ENCODE measurements at places on chromosomes 5 and 9. TPM values are rescaled to one million over a fixed set of nuclear protein-coding genes. Genes with fewer than 3 reads are reported as not detected.

GRCh38 chr5:931570-932145, 39.0 kb downstream of the TRIP13 start:
- no peak for DNase-seq

ZNF658 gene
- 4.0 TPM for polyA plus RNA-seq

GRCh38 chr9:132439153-132439552, 29.1 kb downstream of the CFAP77 start:
- DNase-seq = no peak

ENTREP1 gene
- not detected for polyA plus RNA-seq

DNA sequence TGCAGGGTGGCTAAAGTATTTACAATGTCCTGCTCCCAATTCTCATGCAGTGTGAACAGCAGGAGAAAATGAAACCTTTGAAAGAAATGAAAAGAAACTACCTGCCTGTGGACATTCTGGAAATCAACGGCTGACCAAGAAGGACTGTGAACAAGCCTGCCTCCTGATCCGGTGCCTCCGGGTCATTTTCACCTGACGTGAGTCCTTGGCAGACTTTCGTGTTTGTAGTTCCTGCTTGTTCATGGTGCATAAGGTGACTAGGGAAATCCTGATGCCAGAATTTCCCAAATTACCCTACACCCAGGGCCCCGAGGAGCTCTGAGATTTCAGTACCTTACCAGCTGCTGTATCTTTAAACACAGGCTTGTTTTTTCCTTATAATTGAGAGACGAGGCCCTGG, 317.5 kb downstream of the TLE1 start:
- no peak for DNase-seq

GRCh38 chr9:107539427-107540163, 50.0 kb upstream of the KLF4 start:
- no peak for DNase-seq

GRCh38 chr9:93134015-93134739, at the start of gene NINJ1:
Gene NINJ1, minus strand, starts transcription at chr9:93134251. Its CDS starts 34 bp downstream, at chr9:93134217.
- no peak for DNase-seq

GRCh38 chr9:129757045-129757444, 4.2 kb upstream of the PTGES start:
- no peak for DNase-seq

DNA sequence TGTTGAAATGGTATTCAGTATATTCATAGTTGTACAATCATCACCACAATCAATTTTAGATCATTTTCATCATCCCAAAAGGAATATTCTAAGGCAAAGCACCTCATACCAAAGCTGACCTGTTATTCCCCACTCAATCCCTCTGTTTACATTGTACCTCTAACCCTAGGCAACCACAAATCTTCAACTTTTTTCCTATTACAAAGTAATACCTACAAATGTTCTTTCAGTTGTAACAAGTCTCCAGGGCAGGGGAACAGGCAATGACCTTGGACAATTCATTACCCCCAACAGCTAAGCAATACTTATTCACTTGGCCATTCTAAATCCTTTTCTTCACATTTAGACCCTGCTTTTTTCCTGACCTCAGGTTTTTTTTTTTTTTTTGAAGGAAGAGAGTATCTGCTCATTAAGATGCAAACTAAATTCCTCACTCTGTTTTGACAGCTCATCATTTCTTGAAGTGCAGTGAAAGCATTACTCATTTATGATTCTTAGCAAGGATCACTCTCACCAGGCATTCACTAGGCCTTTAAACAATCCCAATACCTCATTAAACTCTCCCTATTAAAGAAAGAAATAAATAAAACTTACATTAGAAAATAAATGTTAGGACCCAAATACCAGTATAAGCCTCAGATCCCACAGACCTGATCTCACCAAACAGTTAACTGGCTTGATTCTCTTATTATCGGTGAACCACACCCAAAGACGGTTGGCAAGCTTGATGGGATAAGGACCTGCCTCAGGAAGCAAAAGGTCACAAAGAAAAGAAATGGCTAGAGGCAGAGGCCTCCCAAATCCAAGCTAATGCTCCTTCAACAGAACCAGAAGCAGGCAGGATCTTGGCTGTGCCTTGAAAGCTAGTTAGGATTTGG, 15.3 kb downstream of the MTMR12 start:
- DNase-seq = no peak

DNA sequence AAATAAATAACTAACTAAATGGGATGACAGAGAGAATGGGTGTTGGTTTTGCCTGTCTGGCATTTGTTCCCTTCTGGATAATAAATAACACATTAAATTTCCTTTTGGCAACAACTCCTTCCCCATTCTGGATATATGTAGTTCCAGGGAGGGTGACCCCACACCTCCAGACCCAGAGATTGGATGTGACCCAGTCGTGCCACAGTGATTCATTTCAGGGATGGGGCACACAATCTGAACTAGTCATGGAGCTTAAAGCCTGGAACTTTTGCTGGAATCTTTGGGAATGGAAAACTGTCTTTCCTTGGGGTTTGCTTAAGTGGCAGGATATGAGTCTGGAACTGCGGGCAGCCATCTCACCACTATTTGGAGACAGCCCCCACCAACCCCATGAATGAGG, 11.3 kb downstream of the KLF9 start:
- DNase-seq = no peak

DNA sequence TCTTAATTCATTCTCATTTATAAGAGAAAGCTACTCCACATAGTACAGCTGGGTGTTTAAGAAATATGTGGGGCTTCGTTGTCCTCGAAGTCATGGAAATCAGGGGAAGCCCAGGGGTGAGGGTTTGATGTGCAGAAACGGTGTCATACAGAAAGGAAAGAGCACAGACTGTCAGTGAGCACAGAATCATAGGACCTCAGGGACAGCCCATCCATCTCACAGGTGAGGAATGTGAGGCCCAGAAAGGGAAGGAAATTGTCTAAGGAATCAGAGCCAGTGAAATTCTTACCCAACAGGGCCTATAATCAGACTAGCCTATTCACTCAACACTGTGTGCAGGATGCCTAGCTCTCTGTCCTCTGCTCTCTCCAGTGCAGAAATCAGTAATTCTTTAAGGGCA, 535.6 kb downstream of the SPOCK1 start:
- no peak for DNase-seq

DPYSL3 gene
- polyA plus RNA-seq = 139 TPM

GRCh38 chr9:371349-371748, 156.7 kb downstream of the DOCK8 start:
- DNase-seq = no peak

DNA sequence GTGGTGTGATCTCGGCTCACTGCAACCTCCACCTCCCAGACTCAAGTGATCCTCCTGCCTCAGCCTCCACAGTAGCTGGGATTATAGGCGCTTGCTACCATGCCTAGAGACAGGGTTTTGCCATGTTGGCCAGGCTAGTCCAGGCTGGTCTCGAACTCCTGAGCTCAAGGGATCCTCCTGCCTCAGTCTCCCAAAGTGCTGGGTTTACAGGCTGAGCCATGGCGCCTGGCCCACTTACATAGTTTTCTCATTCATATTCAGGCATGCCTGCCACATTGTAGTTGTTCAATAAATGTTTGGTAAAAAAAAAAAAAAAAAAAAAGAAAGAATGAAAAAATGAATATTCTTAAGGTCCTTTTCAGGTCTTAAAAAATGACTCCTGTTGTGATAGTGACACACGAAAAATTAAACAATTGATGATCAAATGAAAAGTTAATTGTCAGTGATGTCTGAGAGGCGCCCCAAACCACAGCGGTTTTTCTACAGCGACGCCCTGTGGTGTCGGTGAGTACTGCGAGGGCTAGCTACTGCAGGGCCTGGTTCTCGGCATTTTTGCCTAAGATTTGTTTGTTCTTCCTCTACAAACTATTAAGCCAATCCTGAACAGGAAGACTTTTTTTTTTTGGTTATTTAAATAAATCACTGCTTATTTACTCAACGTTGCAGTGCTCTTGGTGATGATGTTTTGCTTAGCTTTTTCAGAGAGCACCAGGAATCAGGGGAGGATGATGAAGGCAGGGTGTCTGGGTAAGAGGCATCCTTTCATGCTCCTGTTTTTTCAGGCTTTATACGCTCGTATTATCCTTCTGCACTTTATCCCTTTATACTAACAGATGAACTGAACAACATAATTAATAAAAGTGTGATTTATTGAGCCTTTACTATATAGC, 67.0 kb upstream of the DPYSL3 start:
- DNase-seq = no peak

DNA sequence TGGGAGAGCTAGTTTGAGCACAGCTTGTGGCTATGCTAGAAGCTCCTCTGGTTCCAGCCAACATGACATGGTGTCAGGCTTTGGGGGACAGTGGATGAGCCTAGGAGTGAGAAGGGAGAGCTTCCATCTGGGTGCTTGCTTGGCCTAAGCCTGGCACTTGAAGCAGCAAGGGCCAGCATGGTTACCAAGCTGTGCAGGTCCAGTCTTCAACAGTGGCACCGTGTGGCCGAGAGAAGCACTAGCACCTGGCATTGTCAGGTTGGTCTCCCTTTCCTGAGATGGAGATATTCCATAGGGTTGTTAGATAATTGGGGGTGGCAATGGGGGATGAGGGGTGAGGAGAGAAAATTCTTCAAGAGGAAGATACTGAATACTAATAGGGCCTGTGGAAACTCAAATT, 261.9 kb downstream of the PBX3 start:
- DNase-seq = no peak

DNA sequence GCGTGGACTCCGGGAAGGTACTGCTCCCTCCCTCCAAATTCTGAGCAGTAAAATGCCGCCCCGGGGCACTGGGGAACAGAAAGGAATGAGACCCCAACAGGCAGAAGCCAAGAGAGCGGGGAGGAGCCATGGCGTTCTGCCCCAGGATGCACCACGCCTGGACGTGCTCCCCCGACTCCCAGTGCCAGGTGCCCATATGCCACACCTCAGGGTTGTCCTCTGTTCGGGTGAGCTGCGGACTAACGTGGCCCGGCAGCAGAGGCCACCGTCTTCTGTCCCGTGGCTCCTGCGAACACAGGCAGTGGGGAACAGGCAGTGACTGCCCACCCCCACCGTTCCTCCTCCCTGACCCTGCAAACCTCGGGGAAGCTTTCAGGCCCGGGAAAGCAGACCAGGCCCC, 4.8 kb downstream of the SURF6 start:
- no peak for DNase-seq

GRCh38 chr9:130008538-130008937, 34.5 kb downstream of the FNBP1 start:
- no peak for DNase-seq

DNA sequence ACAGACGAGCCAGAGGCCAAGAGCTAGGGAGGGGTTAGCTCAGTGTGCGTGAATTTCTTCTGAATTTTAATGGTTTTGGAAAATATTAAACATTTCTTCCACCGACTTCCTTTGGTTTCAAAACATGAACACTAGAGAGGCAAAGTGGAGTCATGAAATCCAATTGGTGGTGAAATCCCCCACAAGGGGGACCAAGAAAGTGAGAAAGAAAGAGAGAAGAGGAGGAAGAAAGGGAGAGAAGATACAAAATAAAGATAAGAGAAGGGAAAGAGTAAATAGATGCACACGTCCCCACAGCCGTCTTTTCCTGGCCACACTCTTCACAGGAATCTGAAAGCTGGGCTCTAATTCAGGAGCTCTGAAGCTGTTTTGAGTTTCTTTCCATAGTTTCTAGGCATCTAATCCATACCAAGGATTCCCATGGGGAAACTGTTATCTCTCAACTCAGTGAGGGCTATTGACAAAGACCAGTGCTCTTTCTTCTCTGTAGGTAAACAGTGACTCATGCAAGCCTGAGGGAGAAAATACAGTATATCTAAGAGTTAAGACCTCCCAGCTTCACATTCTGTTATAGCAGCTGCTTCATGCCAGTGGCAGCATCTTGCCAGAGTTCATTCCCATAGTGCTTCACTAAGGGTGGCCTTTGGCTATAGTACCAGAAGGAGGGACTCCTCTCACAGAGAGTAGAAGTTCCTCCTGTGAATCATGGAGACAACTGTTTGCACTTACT, 115.8 kb upstream of the LIFR start:
- DNase-seq = peak; percentile 30

EHMT1 gene
- 26.1 TPM for polyA plus RNA-seq

CARD6 gene
- 3.2 TPM for polyA plus RNA-seq

GRCh38 chr9:100699668-100700067, 121.8 kb downstream of the CAVIN4 start:
- no peak for DNase-seq

DNA sequence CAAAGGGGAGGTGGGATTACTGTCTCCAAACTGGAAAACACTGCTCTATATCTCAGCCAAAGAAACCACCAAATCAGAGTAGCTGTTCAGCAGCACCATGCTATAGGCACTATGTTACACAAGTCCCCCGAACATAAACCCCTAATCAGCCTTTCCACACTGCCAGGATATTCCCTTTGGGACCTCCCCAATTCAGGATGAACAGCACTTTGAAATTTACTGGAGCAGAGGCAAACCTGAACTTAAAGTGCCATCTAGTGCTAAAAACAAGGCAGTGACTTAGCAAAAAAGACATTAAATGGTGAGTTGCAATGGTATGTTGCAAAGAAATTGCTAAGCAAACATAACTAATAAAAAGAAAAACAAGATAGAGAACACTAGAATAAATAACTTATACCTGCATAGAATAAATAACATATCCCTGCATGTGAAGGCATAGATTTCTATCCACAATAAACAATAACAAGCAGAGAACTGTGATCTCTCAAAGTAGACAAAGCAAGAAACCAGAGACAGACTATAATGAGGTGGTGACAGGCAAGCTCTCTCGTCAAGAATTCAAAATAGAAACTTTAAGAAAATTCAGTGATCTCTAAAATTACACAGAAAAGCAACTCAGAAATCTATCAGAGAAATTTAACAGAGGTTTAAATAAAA, 584.4 kb upstream of the ACO1 start:
- DNase-seq = no peak

CCDC112 gene
- 4.7 TPM for polyA plus RNA-seq

GBGT1 gene
- polyA plus RNA-seq = 3.5 TPM

GRCh38 chr9:93653760-93654159, 77.4 kb downstream of the PHF2 start:
- DNase-seq = no peak

GRCh38 chr5:1724822-1725602, 74.6 kb downstream of the MRPL36 start:
- DNase-seq = no peak

- DNase-seq = no peak
Observed at GRCh38 chr9:135612437-135612836, 26.9 kb downstream of the GLT6D1 start.

GRCh38 chr5:74603376-74603775, 37.2 kb downstream of the ENC1 start:
- no peak for DNase-seq

DNA sequence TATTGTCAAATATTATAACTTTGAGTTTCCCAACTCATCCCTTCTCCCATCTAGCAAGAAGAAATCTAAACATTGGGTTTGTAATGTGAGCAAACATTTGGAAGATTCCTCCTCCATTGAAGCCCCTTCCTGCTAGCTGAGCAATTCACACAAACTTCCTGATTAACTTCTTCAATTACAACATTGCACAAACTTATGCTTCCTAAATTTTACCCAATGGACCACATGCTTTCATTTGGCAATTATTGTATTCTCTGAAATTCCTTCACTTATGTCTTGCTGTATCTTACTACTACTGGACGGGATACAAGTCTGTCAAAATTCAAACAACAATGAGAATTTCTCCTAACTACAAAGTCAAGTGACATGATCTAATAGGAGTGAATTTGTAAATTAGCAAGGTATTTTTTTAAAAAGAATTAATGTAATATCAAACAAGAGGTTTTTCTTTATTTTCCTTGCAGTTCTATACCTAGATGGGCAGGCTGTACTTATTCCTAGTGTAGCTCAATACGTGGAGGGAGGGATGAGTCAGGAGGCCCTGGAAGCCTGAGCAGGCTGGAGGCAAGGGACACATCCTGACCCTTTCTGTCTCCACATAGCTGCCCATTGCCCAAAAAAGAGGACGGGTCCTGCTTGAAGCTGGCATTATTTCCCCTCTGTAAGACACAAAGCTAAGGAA, 11.8 kb upstream of the IFNW1 start:
- DNase-seq = no peak

- no peak for DNase-seq
Observed at GRCh38 chr5:57448287-57448686, 34.3 kb downstream of the ACTBL2 start.
